Renal cortex interstitium (tissue), 15 donors: ENCODE measurements at places on chromosomes 5 and 9. TPM values are rescaled to one million over a fixed set of nuclear protein-coding genes. Genes with fewer than 3 reads are reported as not detected.

Gene BRD3OS
- polyA plus RNA-seq, result 23.4 TPM

Gene POLK
- polyA plus RNA-seq, result 32.3 TPM

Gene HSD17B3
- 0.86 TPM for polyA plus RNA-seq

Gene CNOT6
- polyA plus RNA-seq, result 61.6 TPM

Gene DOCK8
- polyA plus RNA-seq, result 13.6 TPM

Gene ENTREP1
- polyA plus RNA-seq, result 6.0 TPM

Gene CHSY3
- polyA plus RNA-seq, result 3.0 TPM

Gene EDIL3
- 41.3 TPM for polyA plus RNA-seq

GRCh38 chr9:133347515-133347984 lies 381 bp downstream of the MED22 start:
- no peak for DNase-seq

DNA sequence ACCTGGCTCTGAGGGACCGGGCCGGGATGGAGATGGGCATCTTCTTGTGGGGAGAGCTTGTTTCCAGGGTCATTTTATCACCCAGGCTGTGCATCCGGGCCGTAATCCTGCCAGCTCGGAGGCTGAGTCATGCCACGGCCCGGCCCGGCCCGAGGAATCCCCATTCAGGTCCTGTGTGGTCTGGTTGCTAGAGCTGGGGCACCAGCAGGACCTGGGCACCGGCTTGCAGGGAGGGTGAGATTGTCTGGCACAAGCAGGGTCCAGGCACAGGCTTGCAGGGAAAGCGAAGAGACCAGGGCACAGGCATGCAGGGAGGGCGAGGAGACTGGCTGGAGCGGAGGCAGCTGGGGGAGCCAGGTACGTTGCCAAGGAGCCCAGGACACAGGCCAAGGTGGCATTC lies 106.8 kb downstream of the RXRA start:
- DNase-seq, result no peak

DNA sequence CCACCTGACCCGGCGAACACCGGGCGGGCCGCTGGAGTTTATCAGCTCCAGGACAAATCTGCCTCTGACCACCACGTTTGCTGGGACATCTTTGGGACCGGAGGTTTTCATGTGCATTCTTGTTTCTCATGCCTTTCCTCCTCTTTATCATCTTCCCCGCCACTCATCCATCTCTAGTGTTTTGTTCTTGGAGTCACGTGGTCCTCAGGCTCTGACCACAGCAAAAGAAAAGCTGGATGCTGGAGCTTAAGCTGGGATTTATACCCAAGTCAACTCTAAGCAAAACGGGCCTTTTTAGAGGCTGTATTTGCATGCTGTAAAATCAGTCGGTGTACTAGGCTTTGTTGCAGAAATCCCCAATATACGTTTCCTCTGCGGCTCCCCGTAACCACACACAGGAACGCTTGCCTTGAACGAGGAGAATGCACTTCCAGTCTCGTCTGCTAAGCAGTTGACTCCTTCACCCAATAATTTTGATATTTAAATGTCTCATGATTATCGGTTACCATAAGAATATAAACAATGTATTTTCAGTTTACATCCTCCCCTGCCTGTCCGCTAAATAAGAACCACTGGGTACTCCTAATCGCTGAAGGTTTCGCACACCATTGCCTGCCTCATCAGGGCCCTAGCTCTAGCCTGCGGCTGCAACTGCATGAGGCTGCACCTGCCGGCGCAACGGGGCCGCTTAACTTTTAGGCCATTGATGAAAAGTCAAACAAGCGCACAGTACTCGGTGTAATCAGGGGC lies 560 bp upstream of the NDUFS6 start:
- DNase-seq, result no peak

DNA sequence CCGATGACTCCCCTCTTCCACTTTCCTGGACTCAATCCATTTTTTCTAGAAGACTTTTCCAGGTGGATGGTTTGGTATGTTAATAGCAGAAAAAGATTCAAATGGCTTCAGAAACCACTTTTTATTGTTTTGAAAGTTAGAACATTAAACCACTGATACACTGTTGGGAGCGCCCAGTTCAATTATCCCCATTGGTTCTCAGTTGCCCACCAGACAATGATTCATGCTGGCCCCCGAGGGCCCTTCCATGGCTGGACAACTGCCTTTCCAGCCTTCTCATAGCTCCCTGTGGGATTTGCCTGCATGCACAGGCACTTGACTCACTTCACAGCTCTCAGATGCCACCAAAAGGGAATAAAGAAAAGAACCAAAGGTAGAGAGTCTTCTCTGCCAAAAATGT lies 21.3 kb upstream of the ANKRD34B start:
- no peak for DNase-seq

DNA sequence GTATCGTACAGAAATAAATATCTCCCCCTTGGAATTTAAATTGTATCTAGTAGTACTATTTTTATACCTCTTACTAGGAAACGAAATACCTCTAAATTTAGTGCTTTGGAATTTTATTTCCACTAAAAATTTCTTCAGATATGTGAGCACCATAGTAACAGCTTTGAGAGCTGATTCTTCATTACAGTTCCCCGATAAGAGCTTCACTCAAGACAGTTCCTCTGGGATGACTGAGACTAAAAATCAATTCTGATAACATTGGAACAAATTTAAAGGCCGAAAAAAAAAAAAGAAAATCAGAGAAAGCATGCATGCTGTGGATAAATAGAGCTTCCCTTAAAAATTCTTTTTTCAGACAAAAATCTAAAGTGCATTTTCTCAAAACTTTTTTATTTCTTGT lies 68.5 kb upstream of the MEF2C start:
- DNase-seq, result no peak

DNA sequence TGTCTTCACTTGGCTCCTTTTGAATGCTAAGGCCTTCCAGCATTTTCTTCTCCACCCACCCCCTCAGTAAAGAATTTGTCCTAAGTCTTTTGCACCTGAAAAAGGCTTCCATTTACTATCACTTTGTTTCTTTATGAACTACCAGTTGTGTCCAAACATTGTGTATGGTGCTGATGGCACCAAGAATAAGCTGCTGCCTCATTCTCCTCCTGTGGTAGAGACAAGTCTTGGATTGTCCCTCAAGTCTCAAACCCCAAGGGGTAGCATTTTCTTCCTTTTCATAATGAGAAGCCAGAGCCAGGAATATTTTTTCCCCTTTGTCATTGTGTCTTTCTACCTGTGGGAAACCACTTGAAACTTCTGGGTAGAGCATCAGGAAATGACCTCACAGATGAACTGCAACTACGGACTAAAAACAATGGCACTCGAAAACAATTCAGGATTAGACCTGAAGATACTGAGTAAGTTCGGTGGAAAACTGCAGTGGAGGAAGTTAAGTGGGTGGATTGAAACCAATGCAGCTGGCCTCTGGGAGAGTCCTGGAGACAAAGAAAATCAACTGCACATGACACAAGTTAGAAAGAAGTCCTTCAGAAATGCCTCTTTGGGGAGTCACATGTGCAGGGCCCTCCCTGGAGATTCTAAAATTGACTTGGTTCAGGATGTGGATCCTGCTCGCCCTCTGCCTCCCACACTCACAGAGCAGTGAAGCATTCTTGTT lies 80.5 kb downstream of the SH3RF2 start:
- DNase-seq, result no peak

GRCh38 chr5:32520356-32520755 lies 65.0 kb upstream of the SUB1 start:
- no peak for DNase-seq

GRCh38 chr9:130675396-130675795 lies 11.0 kb downstream of the PRDM12 start:
- no peak for DNase-seq

DNA sequence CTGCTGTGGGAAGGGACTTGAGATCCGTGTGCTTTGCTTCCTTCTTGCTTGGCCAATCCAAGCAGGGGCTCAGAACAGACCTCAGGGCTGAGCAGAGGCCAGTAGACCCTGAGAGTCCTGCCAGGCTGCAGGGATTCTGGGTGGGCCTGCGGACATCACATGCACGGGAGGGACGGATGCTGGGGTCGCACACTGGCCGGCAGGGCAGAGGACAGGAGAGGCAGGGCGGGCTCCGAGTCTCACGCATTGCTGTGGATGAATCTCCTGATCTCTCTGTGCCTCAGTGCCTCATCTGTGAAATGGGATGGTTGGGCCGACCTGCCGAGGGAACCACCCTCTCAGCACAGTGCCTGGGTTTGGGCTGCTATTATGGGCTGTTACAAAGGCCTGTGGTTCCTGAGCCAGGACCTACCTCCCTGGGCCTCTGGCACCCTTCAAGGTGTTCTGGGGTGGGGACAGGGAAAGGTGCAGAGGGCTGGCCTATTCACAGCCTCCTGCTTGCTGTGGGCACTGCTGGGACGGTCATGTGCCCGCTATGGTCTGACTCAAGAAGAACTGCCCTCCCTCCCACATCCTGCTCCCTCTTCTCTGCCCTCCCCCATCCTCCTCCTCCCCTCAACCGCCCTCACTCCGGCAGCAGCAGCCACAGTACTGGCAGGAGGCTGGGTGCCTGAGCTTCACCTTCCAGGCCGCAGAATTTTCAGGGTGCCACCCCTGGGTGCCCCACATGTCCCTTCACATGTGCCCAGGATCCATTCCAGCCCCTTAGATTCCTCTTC lies 43.3 kb downstream of the NCS1 start:
- no peak for DNase-seq

- no peak for DNase-seq
Observed at GRCh38 chr9:93592008-93592642, 15.7 kb downstream of the PHF2 start.

- DNase-seq, result no peak
Observed at GRCh38 chr9:130174920-130175321, 2.7 kb downstream of the NCS1 start.

- DNase-seq, result no peak
Observed at GRCh38 chr5:180862645-180863044, 1.6 kb upstream of the ZFP62 start.

GRCh38 chr9:6007058-6007769 lies 8.2 kb downstream of the RANBP6 start:
- peak; percentile 54 for DNase-seq

DNA sequence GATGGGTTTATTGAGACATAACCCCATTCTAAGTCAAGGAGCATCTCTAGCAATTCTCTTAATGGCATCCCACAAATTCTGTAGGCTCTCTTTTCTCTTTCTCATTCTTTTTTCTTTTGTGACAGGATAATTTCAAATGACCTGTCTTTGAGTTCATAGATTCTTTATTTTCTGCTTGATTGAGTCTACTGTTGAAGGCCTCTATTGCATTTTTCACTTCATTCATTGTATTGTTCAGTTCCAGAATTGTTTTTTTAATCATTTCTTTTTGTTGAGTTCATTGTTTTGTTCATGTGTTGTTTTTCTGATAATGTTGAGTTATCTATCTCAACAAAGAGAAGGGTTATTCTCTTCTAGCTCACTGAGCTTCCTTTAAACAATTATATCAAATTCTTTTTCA lies 144.7 kb upstream of the IL12B start:
- DNase-seq, result no peak

- no peak for DNase-seq
Observed at GRCh38 chr5:621341-621761, 9.2 kb downstream of the CEP72 start.
